H9 (cell line): ENCODE measurements at places on chromosomes 2 and 18. TPM values are rescaled to one million over a fixed set of nuclear protein-coding genes. Genes with fewer than 3 reads are reported as not detected.
A peak's percentile ranks its signal among the peaks of the same experiment; 100 is the strongest.

- DNase-seq = no peak
- H3K27ac ChIP-seq = no peak overlapping the region
- no peaks in the 10 kb centered on the region for H3K27me3 ChIP-seq
- H3K4me3 ChIP-seq = no peak overlapping the region
These were observed 18.3 kb downstream of the SGPP2 start for GRCh38 chr2:222442665-222443064.

- no peak for DNase-seq
- H3K27me3 ChIP-seq = no peaks in the 10 kb centered on the region
- H3K36me3 ChIP-seq = no peaks in the 10 kb centered on the region; the same call in 1 of the 2 replicates
- no peak overlapping the region for H3K27ac ChIP-seq
- peaks cover 7% of the 10 kb centered on the region; the same call in 1 of the 2 replicates for H3K4me1 ChIP-seq
These were observed 113.8 kb upstream of the SLC38A11 start for GRCh38 chr2:165069151-165069550.

- H3K4me3 ChIP-seq = no peak overlapping the region
- H3K4me1 ChIP-seq = peaks cover 19% of the 10 kb centered on the region
- no peaks in the 10 kb centered on the region for H3K36me3 ChIP-seq
- H3K27ac ChIP-seq = no peak overlapping the region
These were observed 3.6 kb upstream of the GBX2 start for GRCh38 chr2:236171680-236172254.

DNA sequence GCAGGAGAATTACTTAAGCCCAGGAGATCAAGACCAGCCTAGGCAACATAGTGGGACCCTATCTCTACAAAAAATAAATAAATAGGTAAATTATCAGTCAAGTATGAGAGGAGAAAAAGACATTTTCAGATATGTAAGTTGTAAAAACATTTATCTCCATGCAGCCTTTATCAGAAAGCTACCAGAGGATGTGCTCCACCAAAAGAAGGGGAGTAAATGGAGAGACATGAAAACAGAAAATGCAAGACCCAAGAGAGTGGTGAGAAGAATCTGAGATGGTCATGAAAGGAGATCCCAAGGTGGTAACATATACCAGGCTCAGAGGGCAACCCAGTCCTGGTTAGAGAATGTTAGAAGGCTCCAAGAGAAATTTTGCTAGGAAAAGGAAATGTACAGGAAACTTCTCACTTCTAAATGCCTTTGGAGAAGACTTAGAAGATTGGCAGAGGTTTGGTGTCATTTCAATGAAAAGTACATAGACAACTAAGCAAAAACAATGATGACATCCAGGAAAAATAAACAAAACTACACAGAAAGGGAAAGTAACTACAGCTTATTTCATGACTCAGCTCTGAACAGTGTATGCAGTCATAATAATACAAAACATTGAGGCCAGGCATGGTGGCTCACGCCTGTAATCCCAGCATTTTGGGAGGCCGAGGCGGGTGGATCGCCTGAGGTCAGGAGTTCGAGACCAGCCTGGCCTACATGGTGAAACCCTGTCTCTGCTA, 19.5 kb downstream of the CIB4 start:
- no peaks in the 10 kb centered on the region for H3K36me3 ChIP-seq
- no peaks in the 10 kb centered on the region for H3K27me3 ChIP-seq
- DNase-seq = no peak
- H3K4me3 ChIP-seq = no peak overlapping the region
- no peaks in the 10 kb centered on the region; the same call in 1 of the 2 replicates for H3K4me1 ChIP-seq

MEP1B gene
- total RNA-seq = not detected in 2 replicates

DNA sequence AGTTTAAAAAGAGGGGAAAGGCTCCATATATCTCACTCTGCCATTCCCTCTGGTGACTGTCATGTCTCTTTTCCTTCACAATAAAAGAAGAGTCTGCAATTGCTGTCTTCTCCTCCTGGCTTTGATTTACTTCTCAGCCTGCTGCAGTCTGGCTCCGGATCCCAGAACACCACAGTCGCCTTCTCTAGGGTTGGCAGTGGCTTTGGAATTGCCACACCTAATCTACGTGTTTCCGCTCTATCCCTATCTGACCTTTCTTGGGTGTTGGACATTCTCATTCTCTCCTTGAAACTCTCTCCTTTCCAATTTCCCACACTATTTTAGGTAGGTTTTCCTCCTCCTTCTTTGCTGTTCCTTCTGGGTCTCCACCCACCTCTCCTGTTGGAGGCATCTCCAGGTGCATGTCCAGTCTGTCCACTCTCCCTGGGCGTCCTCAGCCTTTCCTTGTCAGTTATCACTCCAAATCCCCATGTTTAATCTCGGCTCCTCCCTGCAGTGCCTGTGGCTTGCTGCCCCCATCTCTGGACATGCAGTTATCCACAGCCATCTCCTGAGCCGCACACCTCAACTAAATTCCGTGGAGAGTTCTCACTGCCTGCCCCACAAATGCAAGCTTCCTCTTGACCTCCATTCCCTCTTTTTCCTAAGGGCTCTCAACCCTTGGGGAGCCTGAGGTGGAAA, 112.8 kb downstream of the KCTD1 start:
- H3K27me3 ChIP-seq = no peaks in the 10 kb centered on the region
- DNase-seq = no peak
- H3K4me1 ChIP-seq = no peaks in the 10 kb centered on the region
- no peak overlapping the region for H3K4me3 ChIP-seq

- no peak overlapping the region for H3K27ac ChIP-seq
- no peaks in the 10 kb centered on the region for H3K27me3 ChIP-seq
- no peaks in the 10 kb centered on the region; the same call in 1 of the 2 replicates for H3K36me3 ChIP-seq
- H3K4me1 ChIP-seq = no peaks in the 10 kb centered on the region
- no peak for DNase-seq
- no peak overlapping the region for H3K4me3 ChIP-seq
These were observed 72.1 kb downstream of the BCL2 start for GRCh38 chr18:63247506-63247905.

- no peak overlapping the region for H3K27ac ChIP-seq
- DNase-seq = no peak
- H3K36me3 ChIP-seq = peaks cover 6% of the 10 kb centered on the region
- peaks cover 2% of the 10 kb centered on the region; the same call in 1 of the 2 replicates for H3K4me1 ChIP-seq
These were observed 96.6 kb upstream of the ALPP start for GRCh38 chr2:232281858-232282507.

GRCh38 chr2:100623033-100623715, 60.4 kb downstream of the PDCL3 start:
- H3K27me3 ChIP-seq = no peaks in the 10 kb centered on the region
- no peaks in the 10 kb centered on the region for H3K4me1 ChIP-seq
- no peak for DNase-seq
- no peaks in the 10 kb centered on the region for H3K36me3 ChIP-seq
- H3K4me3 ChIP-seq = no peak overlapping the region
- no peak overlapping the region for H3K27ac ChIP-seq

PROC gene
- total RNA-seq = 0.37 and 0.61 TPM in 2 replicates

CXCR4 gene
- 0.79 and 1.0 TPM in 2 replicates for total RNA-seq

GRCh38 chr2:3154700-3155099, 222.9 kb downstream of the EIPR1 start:
- no peak overlapping the region for H3K4me3 ChIP-seq
- no peaks in the 10 kb centered on the region for H3K27me3 ChIP-seq
- peaks cover 16% of the 10 kb centered on the region for H3K36me3 ChIP-seq
- DNase-seq = no peak
- no peaks in the 10 kb centered on the region for H3K4me1 ChIP-seq

GRCh38 chr2:96253006-96253405, 12.8 kb downstream of the TMEM127 start:
- DNase-seq = no peak
- no peak overlapping the region for H3K27ac ChIP-seq
- peaks cover 10% of the 10 kb centered on the region; the same call in 2 of the 3 replicates for H3K36me3 ChIP-seq
- H3K27me3 ChIP-seq = no peaks in the 10 kb centered on the region
- H3K4me3 ChIP-seq = no peak overlapping the region

GRCh38 chr2:19600506-19600905, 242.1 kb upstream of the OSR1 start:
- no peaks in the 10 kb centered on the region for H3K27me3 ChIP-seq
- no peak for DNase-seq
- no peak overlapping the region for H3K4me3 ChIP-seq
- no peak overlapping the region for H3K27ac ChIP-seq

GRCh38 chr2:105422801-105423200, 23.9 kb upstream of the FHL2 start:
- H3K27ac ChIP-seq = no peak overlapping the region
- DNase-seq = no peak
- peaks cover 3% of the 10 kb centered on the region; the same call in 1 of the 2 replicates for H3K4me1 ChIP-seq
- H3K36me3 ChIP-seq = no peaks in the 10 kb centered on the region

GRCh38 chr2:46722142-46722541, 193.5 kb downstream of the MCFD2 start:
- H3K27me3 ChIP-seq = no peaks in the 10 kb centered on the region
- no peaks in the 10 kb centered on the region for H3K36me3 ChIP-seq
- DNase-seq = no peak
- no peak overlapping the region for H3K27ac ChIP-seq

ACAA2 gene
- total RNA-seq = 115 and 116 TPM in 2 replicates

THSD7B gene
- 0.50 and 0.85 TPM in 2 replicates for total RNA-seq

FBXO48 gene
- 1.3 and 1.4 TPM in 2 replicates for total RNA-seq

DNA sequence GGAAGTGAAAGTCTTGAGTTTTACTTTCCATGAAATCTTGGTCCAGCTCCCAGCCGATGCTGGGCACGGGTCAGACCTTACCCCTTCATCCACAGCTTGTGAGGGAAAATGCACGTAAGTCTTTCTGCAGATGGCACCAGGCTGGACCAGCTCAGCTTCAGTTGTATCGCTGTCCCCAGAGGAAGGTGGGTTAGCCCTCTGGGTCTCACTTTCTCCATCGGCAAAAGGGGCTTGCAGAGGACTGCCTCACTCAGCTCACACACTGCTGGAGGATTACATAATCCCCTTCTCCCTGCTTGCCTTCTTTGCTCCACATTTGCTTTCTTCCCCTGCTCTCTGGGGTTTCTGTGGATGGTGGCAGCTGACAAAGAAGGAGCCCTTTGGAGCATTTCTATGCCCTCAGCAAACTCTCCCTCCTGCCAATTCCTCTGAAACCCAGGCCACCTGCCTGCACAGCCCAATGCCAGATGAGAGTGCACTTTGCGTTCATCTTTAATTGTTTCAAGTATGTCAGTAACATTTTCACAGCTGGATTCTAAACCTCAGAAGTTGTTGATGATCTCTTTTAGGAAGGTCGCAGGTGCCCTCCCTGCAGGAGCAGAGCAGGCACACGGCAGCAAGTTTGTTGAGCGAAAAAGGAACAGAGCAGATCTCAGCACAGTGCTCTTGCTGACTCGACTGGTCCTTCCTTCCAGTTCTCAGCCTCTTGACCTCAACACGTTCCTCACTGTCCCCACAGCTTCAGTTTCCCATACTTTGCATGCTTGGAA, 155.6 kb upstream of the GLI2 start:
- H3K4me3 ChIP-seq = no peak overlapping the region
- peaks cover 9% of the 10 kb centered on the region; the same call in 1 of the 2 replicates for H3K27me3 ChIP-seq
- DNase-seq = no peak
- H3K4me1 ChIP-seq = no peaks in the 10 kb centered on the region
- no peaks in the 10 kb centered on the region for H3K36me3 ChIP-seq

PCBP1 gene
- total RNA-seq = 457 and 465 TPM in 2 replicates

MAP3K19 gene
- not detected in 2 replicates for total RNA-seq

DNA sequence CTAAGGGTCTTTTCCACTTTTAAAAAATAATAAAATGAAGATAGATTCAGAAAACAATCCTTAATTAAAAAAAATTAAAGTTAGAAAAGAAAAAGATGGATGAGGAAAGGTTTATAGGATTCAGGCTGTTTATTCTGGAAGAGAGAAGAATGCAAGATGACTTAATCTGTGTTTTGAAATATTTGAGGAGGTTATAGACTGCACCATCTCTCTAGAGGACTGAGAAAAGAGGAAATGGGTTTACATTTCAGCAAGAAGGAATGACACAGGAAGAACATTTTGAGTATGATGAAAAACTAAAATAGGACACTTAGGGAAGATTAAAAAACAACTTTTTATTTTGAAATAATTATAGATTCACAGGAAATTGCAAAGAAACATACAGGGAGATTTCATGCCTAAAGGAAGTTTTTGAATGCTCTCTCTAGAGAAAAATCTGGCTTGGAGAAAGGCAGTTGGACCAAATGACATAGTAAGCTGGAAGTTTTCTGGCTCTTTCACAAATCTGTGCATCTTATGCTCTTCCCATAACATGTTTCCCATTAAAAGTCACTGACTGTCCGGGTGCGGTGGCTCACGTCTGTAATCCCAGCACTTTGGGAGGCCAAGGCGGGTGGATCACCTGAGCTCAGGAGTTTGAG, 75.0 kb downstream of the CERS6 start:
- DNase-seq = no peak
- no peak overlapping the region for H3K27ac ChIP-seq
- peaks cover 12% of the 10 kb centered on the region; the same call in 2 of the 3 replicates for H3K36me3 ChIP-seq
- H3K27me3 ChIP-seq = no peaks in the 10 kb centered on the region

DNA sequence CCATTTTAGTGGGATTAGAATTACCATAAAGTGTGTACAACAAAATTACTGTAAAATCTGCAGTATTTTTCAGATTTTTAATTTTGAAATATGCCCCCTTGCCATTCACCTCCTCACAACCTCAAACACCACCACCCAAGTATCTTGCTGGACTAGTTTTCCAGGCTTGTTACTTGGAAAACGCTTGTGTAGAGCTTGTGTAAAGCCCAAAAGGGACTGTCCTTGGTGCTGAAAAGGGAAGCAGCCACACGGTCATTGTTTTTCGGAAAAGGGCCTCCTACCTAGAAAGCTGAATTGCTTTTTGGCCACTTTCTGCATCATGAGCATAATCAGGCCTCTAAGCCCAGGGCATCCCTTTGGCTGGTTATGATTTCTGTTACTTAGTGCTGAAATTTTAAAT, 563.4 kb downstream of the LRRTM4 start:
- H3K27me3 ChIP-seq = no peaks in the 10 kb centered on the region
- no peak overlapping the region for H3K27ac ChIP-seq
- peak; percentile 66 for DNase-seq
- no peaks in the 10 kb centered on the region for H3K36me3 ChIP-seq
- no peak overlapping the region for H3K4me3 ChIP-seq
- H3K4me1 ChIP-seq = no peaks in the 10 kb centered on the region

PLCD4 gene
- 0.18 and 0.42 TPM in 2 replicates for total RNA-seq

DNA sequence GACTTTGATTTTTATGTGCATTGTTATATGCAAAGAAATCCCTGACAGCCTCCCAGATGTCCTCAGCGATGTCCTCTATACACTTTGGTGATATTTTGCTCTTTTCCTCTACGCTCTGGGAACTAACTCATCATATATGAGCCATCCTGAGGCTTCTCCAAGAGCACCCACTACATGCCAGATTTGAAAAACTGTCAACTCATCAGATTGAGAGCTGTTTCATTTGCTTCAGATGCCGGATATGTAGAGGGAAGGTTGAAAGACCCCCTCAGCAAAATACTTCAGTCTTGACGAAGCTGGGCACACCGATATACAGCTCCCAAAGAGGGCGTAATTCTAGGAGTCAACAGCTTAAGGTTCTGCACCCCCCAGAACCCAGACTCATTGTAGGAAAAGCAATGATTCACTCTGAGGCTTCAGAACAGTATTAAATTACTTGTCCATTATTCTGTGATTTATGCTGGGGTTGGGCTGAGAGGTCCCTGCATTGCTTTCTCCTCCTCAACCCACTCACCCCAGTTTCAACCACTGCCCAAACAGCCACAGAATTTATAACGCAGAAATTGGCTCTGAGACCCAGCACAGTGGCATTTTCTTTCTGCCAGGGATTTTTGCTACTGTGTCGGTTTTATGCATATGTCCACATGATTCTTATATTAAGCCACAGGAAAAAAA, 341.8 kb downstream of the ALK start:
- H3K36me3 ChIP-seq = no peaks in the 10 kb centered on the region
- H3K4me3 ChIP-seq = no peak overlapping the region
- H3K27me3 ChIP-seq = no peaks in the 10 kb centered on the region
- no peak overlapping the region for H3K27ac ChIP-seq
- no peak for DNase-seq

PGAP1 gene
- total RNA-seq = 19.2 and 21.0 TPM in 2 replicates

- H3K27ac ChIP-seq = no peak overlapping the region
- H3K27me3 ChIP-seq = no peaks in the 10 kb centered on the region
- no peak for DNase-seq
- H3K4me3 ChIP-seq = no peak overlapping the region
- no peaks in the 10 kb centered on the region for H3K4me1 ChIP-seq
- no peaks in the 10 kb centered on the region for H3K36me3 ChIP-seq
These were observed 289.3 kb upstream of the HNMT start for GRCh38 chr2:137674991-137675390.
